ENCODE measurements at places on chromosomes 4 and X. TPM values are rescaled to one million over a fixed set of nuclear protein-coding genes. Genes with fewer than 3 reads are reported as not detected.

Gene MPC1L
- not detected for total RNA-seq

Gene IL9R
- total RNA-seq = not detected

Gene MAGEA4
- not detected for total RNA-seq

Gene ATP1B4
- total RNA-seq = not detected

DNA sequence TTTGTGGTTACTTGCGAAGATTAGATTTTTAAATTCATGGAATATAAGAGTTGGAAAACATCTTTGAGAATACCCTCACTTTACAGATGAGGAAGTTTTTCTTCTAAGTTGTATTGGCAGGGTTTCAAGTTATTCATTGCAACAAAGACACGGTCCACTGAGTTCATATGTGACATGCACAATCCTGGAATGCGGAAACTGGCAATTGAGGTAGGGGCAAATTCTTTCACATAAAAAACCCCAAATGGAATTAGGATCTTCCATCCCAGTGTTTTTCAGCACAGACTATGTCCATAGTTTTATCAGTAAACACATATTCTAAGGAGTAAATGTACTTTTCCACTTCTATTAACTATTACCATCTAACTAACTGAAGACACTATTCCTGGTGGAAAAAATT, 81.8 kb upstream of the NAP1L5 start:
- DNase-seq = no peak

DNA sequence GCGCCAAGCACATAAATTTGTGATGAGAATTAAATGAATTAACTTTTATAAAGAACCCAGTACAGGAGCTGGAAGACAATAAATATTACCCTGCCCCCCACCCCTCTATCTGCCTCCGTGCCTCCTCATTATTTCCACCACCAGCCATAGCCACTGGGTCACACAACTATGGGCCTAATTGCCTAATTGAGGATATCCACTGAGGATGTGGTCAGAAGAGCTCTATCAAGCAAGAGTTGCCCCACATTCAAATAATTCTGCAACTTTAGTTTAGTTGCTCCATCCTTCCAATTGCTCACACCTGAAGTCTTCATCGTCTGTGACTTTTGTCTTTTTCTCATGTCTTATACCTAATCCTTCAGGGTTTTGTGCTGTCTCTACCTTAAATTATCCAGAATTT, 9.5 kb upstream of the CXCL8 start:
- no peak for DNase-seq

DNA sequence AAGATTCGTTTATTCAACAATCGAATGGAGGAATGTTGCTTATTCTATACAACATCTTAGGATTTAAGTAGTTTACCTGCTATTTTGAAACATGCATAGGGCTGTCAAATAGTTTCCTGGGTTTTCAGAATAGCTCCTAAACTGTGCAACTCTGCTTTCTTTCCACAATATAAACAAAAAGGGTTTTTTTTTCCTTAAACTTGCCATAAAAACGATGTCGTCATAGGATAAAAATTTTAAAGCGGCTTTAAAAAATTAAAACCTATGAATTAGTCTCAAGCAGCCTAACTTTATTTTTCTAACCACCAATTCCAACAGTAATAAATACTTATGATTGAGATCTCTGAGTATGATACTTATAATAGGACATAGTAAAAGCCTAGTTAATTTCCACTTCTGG, 21.6 kb upstream of the STIM2 start:
- no peak for DNase-seq

DNA sequence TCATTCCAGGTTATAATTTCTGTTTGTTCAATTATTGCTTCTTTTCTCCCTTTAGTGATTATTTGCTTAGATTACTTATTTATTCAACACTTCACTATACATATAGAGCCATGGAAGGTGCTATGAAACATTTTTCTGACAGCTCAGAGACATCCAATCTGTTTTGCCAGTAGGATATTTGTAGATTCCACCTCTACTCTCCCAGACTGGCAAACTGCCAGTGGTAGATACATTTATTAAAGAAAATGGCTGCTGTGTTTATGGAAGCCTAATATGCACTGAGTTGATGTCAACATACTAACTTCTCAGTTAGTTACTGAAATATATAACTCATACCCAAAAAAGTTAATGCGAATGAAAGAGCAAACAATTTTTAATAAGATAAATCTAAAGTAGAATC, 348.6 kb downstream of the TRAM1L1 start:
- DNase-seq = no peak

DNA sequence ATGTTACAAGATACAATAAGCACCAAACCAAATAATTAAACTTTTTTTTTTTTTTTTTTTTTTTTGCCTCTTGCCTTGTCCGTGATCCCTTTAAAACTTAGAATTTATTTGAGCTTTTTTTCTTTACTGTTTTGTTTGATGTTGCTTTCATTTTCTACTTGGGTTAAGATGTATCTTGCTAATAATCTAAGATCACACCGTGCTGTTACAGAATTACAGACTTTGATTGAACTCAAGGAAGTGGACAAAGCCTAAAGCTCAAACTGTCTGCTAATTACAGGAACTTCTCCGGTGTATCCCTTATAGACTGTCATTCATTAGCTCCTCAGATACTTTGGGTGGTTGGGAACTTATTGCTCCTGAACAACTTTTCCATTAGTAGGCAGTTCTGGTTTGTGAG, 26.5 kb downstream of the STIM2 start:
- DNase-seq = no peak

Measured in aorta (tissue), 5 donors.